ENCODE measurements at places on chromosomes 13 and 19. TPM values are rescaled to one million over a fixed set of nuclear protein-coding genes. Genes with fewer than 3 reads are reported as not detected.

DNA sequence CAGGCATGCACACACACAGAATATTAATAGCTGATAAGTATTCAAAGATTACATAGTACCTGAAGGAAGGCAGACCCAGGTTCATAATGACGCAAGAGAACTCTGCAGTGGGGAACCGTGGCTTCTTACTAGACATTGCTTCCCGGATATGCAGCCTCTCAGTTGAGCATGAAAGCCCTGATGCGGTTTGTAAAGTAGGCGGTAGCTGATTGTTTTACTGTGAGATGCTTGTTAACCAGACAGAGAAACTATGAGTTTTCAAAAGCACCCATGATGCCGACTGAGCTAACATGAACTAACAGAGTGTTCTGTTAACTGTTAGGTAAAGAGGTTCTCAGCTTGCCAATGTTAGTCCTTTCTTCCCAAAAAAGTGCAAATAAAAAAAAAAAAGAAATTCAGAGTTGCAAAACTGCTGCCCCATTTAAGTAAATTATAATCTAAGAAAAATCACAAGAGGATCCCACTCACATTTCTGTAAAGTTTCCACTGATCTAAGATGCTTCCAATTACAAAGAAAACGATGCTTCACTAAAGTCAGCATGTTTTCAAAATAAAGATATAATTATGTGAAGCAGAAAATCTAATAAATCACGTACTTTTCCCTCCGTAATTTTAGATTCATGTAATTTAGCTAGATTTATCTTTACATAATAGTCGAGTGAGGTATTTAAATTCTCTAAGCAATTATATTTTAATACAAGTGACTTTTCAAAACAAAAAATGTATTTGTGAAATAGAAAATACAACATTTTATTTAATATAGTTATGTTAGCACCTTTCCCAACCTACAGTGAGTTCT is 2.2 kb downstream of the FLT1 start:
- H3K36me3 ChIP-seq = no peaks in the 10 kb centered on the region
- peaks cover 12% of the 10 kb centered on the region for H3K27me3 ChIP-seq
- no peak overlapping the region for H3K4me3 ChIP-seq
- H3K4me1 ChIP-seq = peaks cover 9% of the 10 kb centered on the region
- H3K27ac ChIP-seq = no peak overlapping the region
- DNase-seq = no peak

Gene DDX39A
- 118 TPM for total RNA-seq

Gene SLC17A7
- total RNA-seq = 0.21 TPM

Gene CEACAM19
- total RNA-seq = 2.9 TPM

GRCh38 chr19:34305221-34306083 is 51.1 kb downstream of the GARRE1 start:
- no peaks in the 10 kb centered on the region for H3K4me1 ChIP-seq
- H3K36me3 ChIP-seq = peaks cover 4% of the 10 kb centered on the region
- no peaks in the 10 kb centered on the region for H3K27me3 ChIP-seq
- H3K4me3 ChIP-seq = no peak overlapping the region
- no peak for DNase-seq

DNA sequence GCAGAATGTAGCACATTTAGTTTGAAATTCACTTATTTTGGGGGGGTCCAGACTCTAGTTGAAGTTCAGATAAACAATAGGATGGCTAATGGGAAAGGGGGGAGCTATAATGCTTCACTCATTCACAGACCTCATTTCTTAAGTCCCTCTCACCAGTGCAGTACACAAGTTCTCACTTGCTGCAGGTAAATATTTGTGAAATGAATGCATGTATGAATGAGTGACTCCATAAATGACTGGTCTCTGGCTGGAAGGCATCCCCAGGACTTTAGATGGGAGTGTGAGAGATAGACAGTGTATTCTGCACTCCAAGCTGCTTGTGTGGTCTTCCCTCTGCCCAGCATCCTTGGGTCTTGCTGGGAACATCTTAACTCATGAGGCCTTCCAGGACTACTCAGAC is 169.2 kb downstream of the ZIC5 start:
- H3K27ac ChIP-seq = no peak overlapping the region
- no peak overlapping the region for H3K4me3 ChIP-seq
- H3K27me3 ChIP-seq = peaks cover 2% of the 10 kb centered on the region
- no peak for DNase-seq

DNA sequence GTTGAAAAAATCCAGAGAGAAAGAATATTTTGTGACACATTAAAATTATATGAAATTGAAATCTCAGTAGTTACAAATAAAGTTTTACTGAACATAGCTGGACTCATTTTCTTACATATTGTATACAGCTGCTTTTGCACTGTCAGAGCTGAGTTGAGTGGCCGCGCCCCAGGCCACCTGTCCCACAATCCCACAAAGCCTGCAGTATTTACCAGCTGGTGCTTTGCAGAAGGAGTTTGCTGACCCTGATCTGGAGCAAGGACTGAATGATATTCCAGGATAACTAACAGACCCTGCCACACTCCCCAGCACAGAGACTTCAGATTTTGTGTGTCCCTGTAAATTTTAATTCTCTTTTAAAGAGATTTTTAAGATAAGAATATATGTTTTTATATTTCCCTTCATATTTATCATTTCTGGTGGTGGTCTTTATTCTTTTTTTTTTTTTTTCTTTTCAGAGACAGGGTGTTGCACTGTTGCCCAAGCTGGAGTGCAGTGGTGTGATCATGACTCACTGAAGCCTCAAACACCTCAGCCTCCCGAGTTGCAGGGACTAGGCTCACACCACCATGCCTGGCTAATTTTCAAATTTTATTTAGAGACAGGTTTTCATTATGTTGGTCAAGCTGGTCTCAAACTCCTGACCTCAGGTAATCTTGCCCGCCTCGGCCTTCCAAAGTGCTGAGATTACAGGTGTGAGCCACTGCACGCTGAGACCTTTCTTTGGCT is 48.5 kb downstream of the TDRD12 start:
- DNase-seq = no peak
- no peak overlapping the region for H3K4me3 ChIP-seq
- H3K27me3 ChIP-seq = no peaks in the 10 kb centered on the region
- no peak overlapping the region for H3K27ac ChIP-seq
- H3K36me3 ChIP-seq = no peaks in the 10 kb centered on the region
- H3K4me1 ChIP-seq = no peaks in the 10 kb centered on the region

Gene CYP2S1
- 56.0 TPM for total RNA-seq
